ENCODE measurements at places on chromosomes 1 and 21. TPM values are rescaled to one million over a fixed set of nuclear protein-coding genes. Genes with fewer than 3 reads are reported as not detected.

ARMH1 gene
- 0.22 TPM for total RNA-seq

CA6 gene
- not detected for total RNA-seq

S100A7A gene
- total RNA-seq: not detected

DMBX1 gene
- total RNA-seq: not detected

ZBTB7B gene
- total RNA-seq: 26.3 TPM

NBPF6 gene
- total RNA-seq: not detected

Measured in placental epithelial cell (primary cell).